Suppressor macrophage (primary cell): ENCODE measurements at places on chromosomes 4 and X.
A peak's percentile ranks its signal among the peaks of the same experiment; 100 is the strongest.

DNA sequence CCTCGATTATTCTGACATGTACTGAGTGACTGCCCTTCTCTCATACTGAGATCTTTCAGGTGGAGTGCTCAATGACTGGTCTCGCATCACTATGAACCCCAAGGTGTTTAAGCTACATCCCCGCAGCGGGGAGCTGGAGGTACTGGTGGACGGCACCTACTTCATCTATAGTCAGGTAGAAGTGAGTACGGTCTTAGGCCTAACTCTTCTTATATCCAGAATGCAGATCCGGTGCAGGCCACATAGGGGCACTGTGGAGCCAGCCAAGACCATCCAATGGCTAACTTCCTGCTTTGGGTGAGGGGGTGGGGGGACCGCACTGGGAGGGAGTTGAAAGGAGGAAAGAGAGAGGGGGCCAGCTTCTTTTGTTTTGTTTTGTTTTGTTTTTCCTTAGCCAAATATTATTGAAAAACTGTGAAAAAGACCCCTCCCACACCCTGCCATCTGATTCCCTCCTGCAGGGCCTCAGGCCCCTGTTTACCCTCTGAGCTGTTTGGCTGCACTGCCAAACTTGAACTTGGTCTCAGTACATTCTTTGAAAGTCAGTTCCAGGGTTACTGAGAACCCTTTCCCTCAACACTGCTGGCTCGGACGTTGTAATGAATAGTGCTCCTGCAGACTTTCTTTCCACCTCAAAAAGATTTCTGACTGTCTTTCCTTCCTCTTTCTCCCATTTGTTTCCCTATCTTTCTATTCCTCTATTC is 16.2 kb downstream of the AWAT2 start:
- DNase-seq = peak; percentile 28

DNA sequence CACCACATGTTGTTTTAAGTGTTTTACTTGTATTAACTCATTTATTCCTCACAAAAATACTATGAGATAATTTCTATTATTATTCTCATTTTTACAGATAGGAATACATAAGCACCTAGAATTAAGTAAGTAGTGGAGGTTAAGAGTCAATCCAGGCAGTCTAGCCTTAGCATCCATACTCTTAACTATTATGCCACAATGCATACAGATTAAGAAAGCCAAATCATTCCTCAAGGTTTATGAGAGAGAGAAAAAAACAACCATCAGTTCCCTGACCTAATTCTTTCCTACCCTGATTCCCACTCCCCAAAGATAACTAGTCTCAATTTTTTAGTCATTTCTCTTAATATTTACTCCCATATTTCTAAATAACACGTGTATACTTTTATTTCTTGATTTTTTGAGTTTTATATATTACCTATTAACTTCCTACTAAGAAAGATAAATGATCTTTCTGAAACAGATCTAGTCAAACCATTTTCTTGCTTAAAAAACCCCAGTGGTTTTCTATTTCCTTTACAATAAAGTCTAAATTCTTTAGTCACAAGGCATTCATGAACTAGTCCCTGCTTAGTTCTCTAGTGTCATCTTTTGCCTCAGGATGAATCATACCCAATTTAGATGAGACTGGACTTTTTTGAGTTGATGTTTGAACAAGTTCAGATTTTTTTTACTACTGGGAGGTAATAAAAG is 16.0 kb downstream of the UBA6 start:
- no peak for DNase-seq

GRCh38 chr4:2259036-2259540 is 2.8 kb downstream of the MXD4 start:
- DNase-seq = no peak

GRCh38 chr4:2828758-2829181 is 14.9 kb upstream of the ADD1 start:
- no peak for DNase-seq

GRCh38 chr4:38013461-38014366 is 53.5 kb downstream of the PTTG2 start:
- DNase-seq = no peak

GRCh38 chr4:148151806-148152205 is 290.4 kb downstream of the NR3C2 start:
- no peak for DNase-seq

- DNase-seq = peak; percentile 3
These were observed 97.6 kb downstream of the AKAP4 start for GRCh38 chrX:50103176-50103575.

DNA sequence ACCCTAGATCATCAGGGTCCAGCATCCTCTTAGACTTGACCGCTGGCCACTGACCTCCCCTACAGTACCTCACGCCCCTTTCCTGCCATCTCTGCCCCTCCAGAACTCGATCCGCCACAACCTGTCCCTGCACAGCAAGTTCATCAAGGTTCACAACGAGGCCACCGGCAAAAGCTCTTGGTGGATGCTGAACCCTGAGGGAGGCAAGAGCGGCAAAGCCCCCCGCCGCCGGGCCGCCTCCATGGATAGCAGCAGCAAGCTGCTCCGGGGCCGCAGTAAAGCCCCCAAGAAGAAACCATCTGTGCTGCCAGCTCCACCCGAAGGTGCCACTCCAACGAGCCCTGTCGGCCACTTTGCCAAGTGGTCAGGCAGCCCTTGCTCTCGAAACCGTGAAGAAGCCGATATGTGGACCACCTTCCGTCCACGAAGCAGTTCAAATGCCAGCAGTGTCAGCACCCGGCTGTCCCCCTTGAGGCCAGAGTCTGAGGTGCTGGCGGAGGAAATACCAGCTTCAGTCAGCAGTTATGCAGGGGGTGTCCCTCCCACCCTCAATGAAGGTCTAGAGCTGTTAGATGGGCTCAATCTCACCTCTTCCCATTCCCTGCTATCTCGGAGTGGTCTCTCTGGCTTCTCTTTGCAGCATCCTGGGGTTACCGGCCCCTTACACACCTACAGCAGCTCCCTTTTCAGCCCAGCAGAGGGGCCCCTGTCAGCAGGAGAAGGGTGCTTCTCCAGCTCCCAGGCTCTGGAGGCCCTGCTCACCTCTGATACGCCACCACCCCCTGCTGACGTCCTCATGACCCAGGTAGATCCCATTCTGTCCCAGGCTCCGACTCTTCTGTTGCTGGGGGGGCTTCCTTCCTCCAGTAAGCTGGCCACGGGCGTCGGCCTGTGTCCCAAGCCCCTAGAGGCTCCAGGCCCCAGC is 5.2 kb downstream of the FOXO4 start:
- DNase-seq = no peak

- no peak for DNase-seq
These were observed 93.3 kb upstream of the MAML3 start for GRCh38 chr4:140247237-140247636.

DNA sequence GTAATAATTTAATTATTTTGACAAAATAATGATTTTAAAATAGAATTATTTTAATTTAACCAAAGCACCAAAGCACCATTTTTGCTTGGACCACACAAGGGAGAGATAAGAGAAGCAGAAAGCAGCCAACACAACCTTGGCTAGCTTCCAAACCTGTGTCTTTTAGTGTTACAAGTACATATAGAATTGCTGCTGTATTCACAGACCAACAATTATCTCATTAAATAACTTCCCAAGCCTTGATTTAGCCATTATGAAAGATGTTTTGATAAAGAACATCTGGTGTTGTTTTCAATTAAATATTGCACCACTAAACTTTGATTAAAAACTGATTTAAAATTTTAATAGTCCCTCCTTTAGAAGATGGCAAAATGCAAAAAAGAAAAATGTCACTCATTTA is 14.0 kb upstream of the IGFBP7 start:
- no peak for DNase-seq

DNA sequence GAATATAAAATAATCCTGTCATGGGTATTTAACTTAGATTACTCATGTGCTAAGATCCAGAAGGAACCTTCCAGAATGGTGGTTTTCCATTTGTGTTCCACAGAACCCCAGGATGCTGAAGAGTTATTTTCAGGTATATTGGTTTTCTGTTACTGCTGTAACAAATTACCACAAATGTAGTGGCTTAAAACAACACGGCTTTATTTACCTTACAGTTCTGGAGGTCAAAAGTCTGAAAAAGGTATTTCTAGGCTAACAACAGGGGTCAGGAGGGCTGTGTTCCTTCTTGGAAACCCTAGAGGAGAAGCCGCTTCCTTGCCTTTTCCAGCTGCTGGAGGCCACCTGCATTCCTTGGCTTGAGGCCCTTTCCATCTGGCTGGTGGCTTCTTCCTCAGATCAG is 57.9 kb upstream of the HPSE start:
- DNase-seq = no peak

- peak; percentile 31 for DNase-seq
These were observed 217.3 kb upstream of the TAPT1 start for GRCh38 chr4:16443504-16444088.

- DNase-seq = no peak
These were observed 508.1 kb downstream of the TRAM1L1 start for GRCh38 chr4:116577321-116577720.
